Peyer's patch (tissue), 4 donors: ENCODE measurements at places on chromosomes 6 and 20. TPM values are rescaled to one million over a fixed set of nuclear protein-coding genes. Genes with fewer than 3 reads are reported as not detected.

PPP1R14C gene
- total RNA-seq = 6.6 TPM

STMND1 gene
- not detected for total RNA-seq

SLC22A7 gene
- not detected for total RNA-seq

SLC17A9 gene
- total RNA-seq = 19.0 TPM

TMC2 gene
- not detected for total RNA-seq

LHFPL5 gene
- total RNA-seq = not detected

GRCh38 chr6:132648356-132648755 lies 10.6 kb downstream of the TAAR1 start:
- DNase-seq = no peak
- no peak overlapping the region for H3K4me3 ChIP-seq
- no peaks in the 10 kb centered on the region for H3K27me3 ChIP-seq
- H3K27ac ChIP-seq = no peak overlapping the region

DNA sequence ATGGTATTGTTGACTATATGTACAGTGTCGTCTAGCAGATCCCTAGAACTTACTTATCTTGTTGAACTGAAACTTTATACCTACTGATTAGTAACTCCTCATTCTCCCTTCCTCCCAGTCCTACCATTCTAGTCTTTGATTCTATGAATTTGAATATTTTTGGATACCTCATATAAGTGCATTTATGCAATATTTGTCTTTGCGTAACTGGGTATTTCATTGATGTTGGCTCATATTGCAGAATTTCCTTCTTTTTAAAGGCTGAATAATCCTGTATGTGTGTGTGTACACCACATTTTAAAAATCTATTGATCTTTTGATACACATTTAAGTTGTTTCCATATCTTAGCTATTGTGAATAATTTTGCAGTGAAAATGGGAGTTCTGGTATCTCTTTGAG lies 119.9 kb downstream of the SOX4 start:
- H3K27me3 ChIP-seq = no peaks in the 10 kb centered on the region
- no peak overlapping the region for H3K4me3 ChIP-seq
- H3K36me3 ChIP-seq = no peaks in the 10 kb centered on the region
- no peak for DNase-seq

DNA sequence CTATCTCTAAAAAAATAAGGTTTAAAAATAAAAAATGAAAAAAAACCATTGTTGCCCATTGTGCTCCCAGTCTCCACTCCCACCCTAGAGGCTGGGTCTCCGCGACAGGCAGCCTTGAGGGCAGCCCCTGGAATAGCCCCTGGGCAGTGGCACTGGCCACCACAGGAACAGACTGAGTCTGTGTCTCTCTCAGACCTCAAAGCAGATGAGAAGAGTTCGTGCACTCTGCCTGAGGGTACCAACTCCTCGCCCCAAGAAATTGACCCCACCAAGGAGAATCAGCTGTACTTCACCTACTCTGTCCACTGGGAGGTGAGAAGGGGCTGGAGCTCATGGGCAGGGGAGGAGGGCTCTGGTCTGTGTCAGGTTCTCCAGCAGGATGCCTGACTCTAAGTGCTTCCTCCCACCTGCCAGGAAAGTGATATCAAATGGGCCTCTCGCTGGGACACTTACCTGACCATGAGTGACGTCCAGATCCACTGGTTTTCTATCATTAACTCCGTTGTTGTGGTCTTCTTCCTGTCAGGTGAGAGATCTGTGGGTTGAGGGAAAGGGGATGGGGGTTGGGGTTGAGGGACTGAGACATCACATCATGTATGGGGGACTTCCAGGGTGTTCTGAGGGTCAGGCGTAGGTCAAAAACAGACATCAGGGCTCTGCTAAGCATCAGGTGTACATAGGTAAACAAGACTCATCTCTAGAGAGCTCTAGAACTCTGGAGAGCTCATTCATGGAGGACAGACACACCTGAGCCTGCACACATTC lies 35.6 kb downstream of the TM9SF4 start:
- H3K27ac ChIP-seq = no peak overlapping the region
- H3K36me3 ChIP-seq = peaks cover 82% of the 10 kb centered on the region
- no peaks in the 10 kb centered on the region for H3K27me3 ChIP-seq
- no peak for DNase-seq
- H3K4me3 ChIP-seq = no peak overlapping the region
- no peaks in the 10 kb centered on the region for H3K4me1 ChIP-seq

- no peaks in the 10 kb centered on the region for H3K36me3 ChIP-seq
- no peaks in the 10 kb centered on the region for H3K4me1 ChIP-seq
- no peaks in the 10 kb centered on the region for H3K27me3 ChIP-seq
- H3K4me3 ChIP-seq = no peak within 1 kb of the TSS
- DNase-seq = peak; percentile 51
- no peak within 1 kb of the TSS for H3K27ac ChIP-seq
These were observed at the start of gene HLA-DRB5 for GRCh38 chr6:32529697-32530430. Gene HLA-DRB5 (minus strand): TSS chr6:32530287. CDS start chr6:32530224, 63 bp downstream.

- H3K4me1 ChIP-seq = no peaks in the 10 kb centered on the region
- no peaks in the 10 kb centered on the region for H3K27me3 ChIP-seq
- H3K36me3 ChIP-seq = no peaks in the 10 kb centered on the region
These were observed 553.7 kb downstream of the COL12A1 start for GRCh38 chr6:74651948-74652842.

- no peak overlapping the region for H3K27ac ChIP-seq
- DNase-seq = no peak
- H3K4me3 ChIP-seq = no peak overlapping the region
- H3K27me3 ChIP-seq = no peaks in the 10 kb centered on the region
- no peaks in the 10 kb centered on the region for H3K4me1 ChIP-seq
These were observed 31.5 kb downstream of the RPF2 start for GRCh38 chr6:111013144-111013915.

DNA sequence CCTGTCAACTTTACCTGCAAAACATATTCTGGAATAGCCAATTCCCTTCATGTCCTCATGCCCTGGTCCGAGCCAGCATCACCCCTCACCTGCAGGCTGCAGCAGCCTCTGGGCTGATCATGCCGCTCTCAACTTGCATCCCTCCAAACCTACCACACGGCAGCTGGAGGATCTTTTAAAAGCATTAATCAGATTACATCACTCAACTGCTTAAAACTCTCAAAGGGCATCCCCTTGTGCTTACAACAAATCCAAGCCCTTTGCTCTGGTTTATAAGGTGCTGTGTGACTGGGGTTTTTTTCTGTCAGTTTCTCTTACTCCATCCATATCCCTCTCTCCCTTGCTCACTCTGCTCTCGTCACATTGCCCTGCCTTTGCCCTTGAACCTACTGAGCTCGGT lies 24.0 kb downstream of the CD40 start:
- H3K27ac ChIP-seq = no peak overlapping the region
- no peaks in the 10 kb centered on the region for H3K4me1 ChIP-seq
- H3K36me3 ChIP-seq = no peaks in the 10 kb centered on the region

DNA sequence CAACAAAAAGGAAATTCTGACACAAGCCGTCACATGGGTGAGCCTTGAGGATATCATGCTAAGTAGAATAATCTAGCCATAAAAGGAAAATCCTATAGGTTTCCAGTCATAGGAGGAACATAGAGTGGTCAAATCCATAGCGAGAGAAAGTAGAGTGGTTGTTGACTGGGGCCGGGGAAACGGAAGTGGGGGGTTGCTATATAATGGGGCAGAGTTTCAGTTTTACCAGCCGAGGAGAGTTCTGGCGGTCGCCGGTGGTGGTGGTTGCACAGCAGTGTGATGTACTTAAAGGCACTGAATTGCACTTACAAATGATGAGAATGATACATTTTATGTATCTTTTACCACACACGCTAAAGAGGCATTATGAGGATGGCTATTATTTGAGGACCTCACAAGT lies 4.9 kb downstream of the GPR31 start:
- peak overlapping the region; percentile 71 for H3K27ac ChIP-seq
- DNase-seq = peak; percentile 69
- no peaks in the 10 kb centered on the region for H3K4me1 ChIP-seq
- H3K36me3 ChIP-seq = no peaks in the 10 kb centered on the region

GRCh38 chr6:13076575-13076974 lies 251.8 kb downstream of the TBC1D7 start:
- no peaks in the 10 kb centered on the region for H3K36me3 ChIP-seq
- H3K4me3 ChIP-seq = no peak overlapping the region
- no peaks in the 10 kb centered on the region for H3K4me1 ChIP-seq
- H3K27me3 ChIP-seq = no peaks in the 10 kb centered on the region
- DNase-seq = no peak

DNA sequence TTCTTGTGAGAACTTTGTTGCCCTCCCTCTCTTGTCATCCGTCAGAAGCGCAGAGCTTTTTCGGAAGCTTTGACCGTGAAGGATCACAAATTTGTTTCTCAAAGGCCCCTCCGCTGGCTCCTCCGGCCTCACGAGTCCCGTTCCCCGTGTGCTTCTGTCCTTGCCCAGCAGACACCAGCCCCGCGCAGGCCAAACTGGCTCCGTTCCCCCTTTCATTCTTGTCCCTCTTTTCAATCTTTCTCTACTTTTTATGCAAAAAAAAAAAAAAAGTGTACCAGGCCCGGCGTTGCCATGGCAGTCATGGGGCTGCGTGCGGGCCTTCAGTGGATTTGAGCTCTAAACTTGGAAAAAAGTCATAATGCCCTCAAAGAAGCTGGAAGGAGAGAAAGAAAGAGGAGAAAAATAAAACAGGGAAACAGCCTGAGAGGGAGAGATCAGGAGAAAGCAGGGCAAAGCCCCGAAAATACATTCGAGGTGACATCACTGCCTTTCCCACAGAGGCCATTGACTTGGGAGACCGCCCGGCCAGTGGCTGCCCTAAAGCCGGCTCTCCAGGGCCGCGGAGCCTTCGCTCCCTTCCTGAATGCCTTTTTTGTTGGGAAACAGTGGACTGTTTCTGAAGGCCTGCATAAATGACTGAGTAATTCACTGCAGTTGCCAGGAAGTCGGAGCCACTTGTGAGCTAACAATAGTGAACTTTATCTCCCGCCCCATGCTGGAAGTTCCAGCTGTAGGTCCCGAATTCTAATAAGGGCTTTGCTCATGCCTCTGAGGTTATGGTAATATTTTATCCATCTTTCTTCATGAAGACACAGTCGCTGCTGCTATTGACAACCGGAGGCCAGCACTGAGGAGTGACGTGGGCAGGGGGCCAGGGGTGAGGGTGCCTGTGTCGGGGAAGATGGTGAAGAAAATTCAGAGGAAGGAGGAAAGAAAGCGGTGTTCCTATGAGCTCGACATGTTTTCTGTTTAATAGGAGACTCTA lies 670.9 kb downstream of the QKI start:
- DNase-seq = no peak
- H3K4me3 ChIP-seq = no peak overlapping the region
- no peaks in the 10 kb centered on the region for H3K4me1 ChIP-seq

DNA sequence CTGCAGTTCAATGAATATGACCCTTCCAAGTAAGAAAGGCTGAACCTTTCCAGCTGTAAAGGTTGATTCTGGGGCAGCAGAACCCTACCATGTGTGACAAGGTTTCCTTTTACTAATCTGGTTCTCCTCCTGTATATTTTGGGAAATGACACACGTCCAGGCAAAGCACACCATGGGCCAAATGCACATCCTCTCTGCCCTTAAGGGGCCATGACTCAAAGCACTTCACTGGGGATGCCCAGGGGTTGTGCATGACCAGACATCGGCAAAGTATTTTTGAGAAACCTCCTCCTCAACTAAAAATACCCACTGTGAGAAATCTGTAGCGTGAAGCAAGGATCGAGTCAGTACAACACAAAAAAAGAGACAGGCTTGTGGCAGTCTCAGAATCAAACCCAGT lies 174.7 kb downstream of the BACH2 start:
- H3K27me3 ChIP-seq = no peaks in the 10 kb centered on the region
- no peak for DNase-seq
- no peak overlapping the region for H3K27ac ChIP-seq
- H3K4me1 ChIP-seq = no peaks in the 10 kb centered on the region
- H3K4me3 ChIP-seq = no peak overlapping the region
- no peaks in the 10 kb centered on the region for H3K36me3 ChIP-seq
